Muscle of back (tissue), 13 donors: ENCODE measurements at places on chromosomes 11 and 22.
A peak's percentile ranks its signal among the peaks of the same experiment; 100 is the strongest.

DNA sequence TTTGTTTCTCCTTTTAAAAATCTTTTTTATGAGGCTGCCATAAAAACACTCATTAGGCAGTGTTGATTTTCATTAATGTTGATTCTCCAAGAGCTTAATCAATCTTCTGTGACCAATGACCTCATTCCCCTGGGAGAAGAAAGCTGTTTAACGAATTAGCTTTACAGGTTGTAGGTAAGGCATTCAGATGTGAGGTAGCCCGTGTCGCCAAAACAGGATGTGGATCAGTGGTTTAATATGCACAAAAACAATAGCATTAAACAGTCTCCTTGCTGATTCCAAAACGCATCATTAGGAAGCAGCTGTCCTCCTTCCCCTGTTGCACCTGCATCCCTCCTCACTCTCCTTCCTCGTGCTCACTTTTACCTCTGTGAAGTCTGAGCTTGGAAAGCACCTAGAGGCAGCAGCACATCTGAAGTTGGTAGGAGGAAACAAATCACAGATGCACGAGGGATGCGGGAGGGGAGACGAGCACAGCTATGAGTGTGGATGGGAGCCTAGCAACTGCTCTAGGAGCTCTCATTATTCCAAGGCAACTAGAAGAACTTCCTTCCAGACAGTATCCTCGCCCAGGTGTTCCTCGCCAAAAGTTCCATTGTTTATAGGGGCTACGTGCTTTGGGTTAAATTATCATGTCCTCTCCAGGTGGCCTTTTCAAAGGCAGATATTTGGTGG, 179.4 kb upstream of the SNX19 start:
- no peak for DNase-seq

DNA sequence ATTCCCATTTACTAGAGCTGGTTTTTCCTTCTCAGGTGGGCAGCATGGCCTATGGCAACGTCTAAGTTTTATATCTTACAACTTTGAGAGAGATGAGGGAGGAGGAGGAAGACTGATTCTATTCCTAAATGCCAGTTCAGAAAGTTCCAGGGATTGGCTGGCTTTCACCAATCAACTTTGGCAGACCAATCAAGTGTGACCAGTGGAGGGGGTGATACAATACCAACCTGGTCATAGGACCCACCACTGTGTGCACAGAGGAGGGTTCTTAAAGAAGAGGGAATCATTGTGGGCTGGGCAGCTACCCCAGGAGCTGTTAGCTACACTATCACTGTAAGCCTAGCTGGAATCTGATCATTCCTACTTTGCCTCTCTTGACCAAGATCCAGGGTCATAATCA, 8.1 kb downstream of the DIXDC1 start:
- no peak for DNase-seq

DNA sequence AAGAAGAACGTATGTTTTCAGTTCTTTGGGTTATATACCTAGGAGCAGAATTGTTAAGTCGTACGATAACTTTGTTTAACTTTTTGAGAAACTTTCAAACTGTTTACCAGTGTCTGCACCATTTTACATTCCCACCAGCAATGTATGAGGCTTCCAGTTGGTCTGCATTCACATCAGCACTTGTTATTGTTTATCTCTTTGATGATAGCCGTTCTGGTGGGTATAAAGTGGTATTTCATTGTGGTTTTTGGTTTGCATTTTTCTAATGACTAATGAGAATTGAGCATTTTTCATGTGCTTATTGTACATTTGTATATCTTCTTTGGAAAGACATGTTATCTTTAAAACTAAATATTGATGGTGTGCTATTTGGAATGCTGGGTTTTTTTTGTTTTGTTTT, 59.8 kb downstream of the KDM2A start:
- DNase-seq: no peak

- DNase-seq: no peak
These were observed 19.0 kb downstream of the SEC14L3 start for GRCh38 chr22:30452861-30453260.

DNA sequence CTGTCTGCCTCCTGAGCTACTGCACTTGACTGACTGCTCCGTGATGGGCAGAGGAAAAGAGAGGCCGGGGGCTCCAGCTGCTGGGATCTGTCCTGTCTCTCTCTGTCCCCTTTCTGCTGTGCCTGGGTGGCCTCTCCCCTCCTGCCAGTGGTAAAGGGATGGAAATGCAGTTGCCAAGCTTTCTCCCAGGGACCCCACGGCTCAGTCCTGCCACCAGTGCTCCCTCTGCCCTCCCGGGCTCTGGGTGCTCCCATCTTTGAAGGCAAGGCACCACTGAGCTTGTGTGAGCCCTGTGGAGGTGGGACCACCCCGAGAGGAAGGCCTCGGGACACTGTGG, 32.0 kb downstream of the NADSYN1 start:
- no peak for DNase-seq

- DNase-seq: peak; percentile 27
These were observed 34.3 kb upstream of the CSTF3 start for GRCh38 chr11:33195462-33196173.

GRCh38 chr11:629237-629583, 2.2 kb upstream of the SCT start:
- no peak for DNase-seq

- DNase-seq: no peak
These were observed 25.8 kb downstream of the KCNQ1OT1 start for GRCh38 chr11:2673871-2674471.

- DNase-seq: no peak
These were observed 36.3 kb upstream of the JAM3 start for GRCh38 chr11:134032501-134033091.

DNA sequence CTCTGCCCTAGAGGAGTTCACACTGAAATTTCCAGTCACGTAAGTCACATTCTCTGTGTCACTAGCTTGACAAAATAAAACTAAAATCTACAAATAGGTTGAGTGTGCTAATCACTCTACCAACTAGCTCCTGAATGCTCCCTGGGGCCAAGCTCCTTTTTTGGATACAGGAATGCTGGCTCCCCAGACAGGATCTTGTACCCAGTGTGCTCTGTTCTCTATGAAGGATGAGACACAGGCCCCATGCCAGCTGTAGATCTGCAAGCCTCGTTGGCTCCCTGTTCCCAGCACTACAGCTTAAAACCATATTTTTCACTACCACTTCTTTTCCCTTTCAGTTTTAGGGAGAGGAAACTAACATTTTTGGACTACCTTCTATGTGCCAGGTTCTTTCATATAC, 3.7 kb upstream of the IPO7 start:
- DNase-seq: no peak

DNA sequence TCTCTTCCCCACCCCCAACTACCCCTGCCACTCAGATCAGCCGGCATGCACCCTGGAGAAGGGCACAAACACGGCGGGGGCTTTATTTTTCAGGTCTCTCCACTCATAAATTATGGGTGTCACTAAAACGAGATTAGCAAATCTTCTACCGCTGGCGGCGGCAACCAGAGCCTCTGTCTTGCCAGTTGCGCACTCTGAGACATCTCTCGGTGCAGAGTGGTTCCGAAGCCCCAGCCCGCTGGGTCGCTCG, 125.3 kb upstream of the C11orf58 start:
- no peak for DNase-seq
